ENCODE measurements at places on chromosomes 12 and 14.

GRCh38 chr12:13220838-13221237 is 24.3 kb downstream of the EMP1 start:
- DNase-seq = no peak

GRCh38 chr12:65779091-65779642 is 45.1 kb upstream of the HMGA2 start:
- DNase-seq = no peak

DNA sequence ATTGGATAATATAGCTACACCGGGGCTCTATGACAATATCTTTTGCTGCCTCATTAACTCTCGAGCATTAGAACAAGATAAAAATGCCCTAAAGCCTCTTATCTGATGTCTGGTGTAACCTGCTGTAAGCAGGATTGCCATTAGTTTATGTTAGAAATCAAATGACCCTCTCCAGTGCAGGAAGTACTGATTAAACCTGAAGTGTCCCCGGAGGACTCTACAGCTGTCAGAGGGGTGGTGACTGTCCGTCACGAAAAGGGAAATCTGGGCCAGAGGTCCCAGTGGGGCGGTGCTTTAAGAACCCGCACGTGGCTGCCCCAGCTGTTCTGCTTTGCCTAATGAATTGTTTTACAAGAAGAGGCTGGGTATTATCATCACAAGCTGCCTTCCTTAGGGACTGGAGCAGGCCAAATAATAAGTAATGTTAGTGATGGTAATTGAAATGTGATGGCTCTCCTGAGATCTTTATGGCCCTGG is 55.7 kb downstream of the LIN52 start:
- peak; percentile 97 for DNase-seq

GRCh38 chr14:58288106-58288792 is 10.1 kb upstream of the ARID4A start:
- DNase-seq = no peak

- DNase-seq = no peak
Measured at GRCh38 chr12:75650100-75650499, 138.7 kb upstream of the KRR1 start.

GRCh38 chr12:108842361-108842760 is 15.0 kb downstream of the SSH1 start:
- DNase-seq = no peak

GRCh38 chr12:125169870-125170269 is 104.6 kb downstream of the AACS start:
- no peak for DNase-seq

DNA sequence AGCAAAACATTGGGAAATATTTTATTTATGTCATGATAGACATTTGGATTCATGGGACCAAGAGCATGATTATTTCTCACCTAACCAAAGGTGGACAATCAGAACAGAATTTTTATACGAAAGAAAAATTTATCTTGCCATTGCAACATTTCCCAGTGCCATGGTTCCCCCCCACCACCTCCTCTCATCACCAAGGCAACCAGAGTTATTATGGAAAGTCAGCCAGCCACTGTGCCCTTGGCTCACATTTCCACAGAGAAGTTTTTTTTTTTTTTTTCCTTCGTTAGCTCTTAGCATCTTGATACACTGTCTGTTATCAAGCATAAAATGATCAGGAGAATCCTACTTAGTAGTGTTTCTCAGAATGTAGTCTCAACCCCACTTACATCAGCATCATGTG is 176.4 kb upstream of the TMTC1 start:
- no peak for DNase-seq

GRCh38 chr14:95359994-95360826 is 40.5 kb upstream of the CLMN start:
- DNase-seq = no peak

- DNase-seq = no peak
Measured at GRCh38 chr14:89350152-89350551, 66.9 kb downstream of the FOXN3 start.

GRCh38 chr12:52687497-52688385 is 7.5 kb upstream of the KRT1 start:
- peak; percentile 25 for DNase-seq

GRCh38 chr12:89827592-89827991 is 119.0 kb upstream of the ATP2B1 start:
- DNase-seq = peak; percentile 77

DNA sequence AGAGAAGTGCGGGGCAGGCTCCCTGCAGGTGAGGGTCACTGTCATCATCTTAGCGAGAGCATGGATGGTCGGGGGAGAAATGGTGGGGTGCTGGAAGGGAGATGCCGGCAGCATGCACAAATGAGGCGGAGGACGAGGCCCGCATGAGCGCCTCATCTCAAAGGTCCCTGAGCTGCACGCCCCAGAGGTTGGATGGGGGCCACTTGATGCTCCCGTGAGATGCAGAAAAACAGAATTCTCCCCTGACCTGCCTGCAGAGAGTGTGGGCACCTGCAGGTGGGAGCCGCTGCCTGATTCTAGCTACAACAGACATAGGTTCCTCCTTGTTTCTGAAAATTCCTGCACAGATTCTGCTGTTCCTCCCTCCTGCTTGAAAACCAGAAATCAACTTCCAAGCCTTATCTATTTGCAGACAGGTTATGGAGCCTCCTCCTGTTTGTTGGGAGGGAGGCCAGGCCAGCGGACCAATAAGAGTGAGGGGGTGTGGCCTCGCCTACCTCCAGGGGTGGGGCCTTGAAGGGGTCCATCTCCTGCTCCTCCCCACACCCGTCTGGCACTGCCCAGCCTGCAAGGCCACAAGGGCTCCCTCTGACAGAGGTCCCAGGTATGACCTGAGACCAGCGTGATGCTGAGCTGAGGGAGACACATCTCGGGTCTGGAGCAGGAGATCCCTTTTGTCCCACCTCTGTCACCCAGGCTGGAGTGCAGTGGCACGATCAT is 67.2 kb downstream of the KDM2B start:
- peak; percentile 65 for DNase-seq

- no peak for DNase-seq
Measured at GRCh38 chr12:9944391-9944790, 12.2 kb upstream of the CLEC2A start.

DNA sequence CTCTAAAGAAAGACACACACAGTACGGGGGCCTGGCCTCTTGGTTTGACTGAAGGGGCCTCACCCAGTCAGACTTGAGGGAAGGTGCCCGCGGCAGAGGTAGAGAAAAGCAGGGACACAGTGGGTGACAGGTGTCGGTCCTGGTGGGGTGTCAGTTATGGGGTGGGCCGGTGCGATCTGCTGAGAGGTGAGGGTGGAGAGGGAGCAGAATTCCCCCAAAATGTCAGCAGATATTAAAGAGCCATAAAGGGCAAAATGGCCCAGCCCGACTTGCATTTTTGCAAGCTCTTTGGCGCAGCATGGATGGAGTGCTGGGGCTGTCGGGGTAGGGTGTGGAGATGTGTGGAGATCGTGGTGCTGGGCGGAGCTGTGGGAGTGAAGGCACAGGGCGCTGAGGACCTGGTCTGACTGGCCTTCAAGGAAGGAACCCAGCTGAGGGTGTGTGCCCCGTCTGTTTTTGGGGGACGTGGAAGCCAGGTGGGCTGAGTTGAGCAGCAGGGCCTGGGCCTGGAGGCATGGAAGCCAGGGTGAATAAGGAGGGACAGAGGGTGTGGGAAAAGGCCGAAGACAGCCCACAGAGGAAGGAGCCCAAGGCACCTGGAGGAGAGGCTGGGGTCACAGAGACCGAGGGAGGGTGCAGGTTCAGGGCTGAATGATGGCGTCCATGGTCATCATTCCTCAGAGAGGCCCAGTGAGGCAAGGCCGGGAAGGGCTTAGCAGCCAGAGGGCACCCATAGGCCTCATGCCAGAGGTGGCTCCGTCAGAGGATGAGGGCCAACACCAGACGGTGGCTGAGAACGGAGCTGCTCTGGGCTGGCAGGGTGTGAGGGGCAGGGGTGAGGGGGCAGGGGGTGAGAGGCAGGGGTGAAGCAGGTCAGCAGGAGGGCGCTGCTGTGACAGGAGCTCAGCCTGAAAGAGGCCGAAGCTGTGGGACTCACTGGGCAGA is 48.2 kb upstream of the DYNC1H1 start:
- DNase-seq = no peak

DNA sequence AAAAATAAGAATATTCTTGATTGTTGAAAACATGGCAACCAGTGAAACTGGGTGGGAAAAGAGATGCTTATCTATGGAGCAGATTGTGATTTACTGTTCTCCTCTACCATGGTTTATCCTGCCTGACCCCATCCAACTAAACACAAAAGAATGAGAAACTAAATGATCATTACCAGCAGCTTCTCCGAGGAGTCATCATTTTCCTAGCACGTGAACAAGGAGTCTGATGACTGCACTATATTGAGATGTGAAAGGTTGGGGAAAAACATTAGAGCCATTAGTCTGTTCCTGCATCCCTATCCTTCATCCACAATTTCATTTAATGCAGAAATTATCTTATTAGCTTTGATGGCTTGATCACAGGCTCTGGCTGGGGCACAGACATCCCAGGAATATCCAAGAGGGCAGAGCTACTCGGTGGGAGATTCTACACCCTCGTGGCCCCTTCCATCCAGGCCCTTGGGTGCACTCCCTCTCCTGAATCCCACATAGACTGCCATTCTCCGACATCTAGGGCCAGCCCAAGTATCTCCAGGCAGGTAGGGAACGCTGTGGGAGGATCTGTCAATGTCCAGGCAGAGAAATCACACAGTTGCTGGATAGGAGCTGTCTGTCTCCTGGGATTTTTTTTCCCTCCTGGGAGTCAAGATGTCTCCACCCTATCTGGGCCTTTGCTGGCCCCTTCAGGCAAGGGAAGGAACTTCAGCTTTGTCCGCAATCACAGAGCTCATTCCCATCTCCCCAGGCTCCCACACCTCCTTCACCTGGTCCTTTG is 43.3 kb upstream of the DHRS4 start:
- DNase-seq = peak; percentile 75

DNA sequence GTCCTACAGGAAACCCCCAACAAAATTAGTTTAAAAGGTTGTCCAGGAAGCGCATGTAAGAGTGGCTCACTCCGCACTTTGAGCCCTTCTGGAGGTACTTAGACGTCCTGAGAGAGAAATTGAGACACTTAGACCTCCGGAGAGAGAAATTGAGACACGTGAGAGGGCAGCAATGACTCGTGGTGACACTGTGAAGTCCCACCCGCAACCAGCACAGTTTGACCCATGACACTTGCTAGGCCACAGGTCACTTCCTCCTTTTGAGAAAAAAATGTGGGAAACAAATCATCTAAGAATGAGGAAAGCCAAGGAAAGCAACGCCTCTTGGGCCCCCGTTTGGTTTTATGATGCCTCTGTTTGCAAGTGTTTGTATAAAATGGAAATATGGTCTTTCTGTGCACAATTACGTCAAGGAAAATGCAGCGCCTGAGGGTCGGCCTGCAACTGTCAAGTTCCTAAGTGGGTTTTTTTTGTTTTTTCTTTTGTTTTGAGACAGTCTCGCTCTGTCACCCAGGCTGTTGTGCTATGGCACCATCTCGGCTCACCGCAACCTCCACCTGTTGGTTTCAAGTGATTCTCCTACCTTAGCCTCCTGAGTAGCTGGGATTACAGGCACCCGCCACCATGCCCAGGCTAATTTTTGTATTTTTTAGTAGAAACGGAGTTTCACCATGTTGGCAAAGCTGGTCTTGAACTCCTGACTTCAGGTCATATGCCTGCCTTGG is 13.6 kb upstream of the CDCA4 start:
- DNase-seq = no peak

GRCh38 chr14:52219488-52220084 is 47.9 kb upstream of the PTGDR start:
- DNase-seq = no peak

- peak; percentile 94 for DNase-seq
Measured at GRCh38 chr12:107126796-107127481, 33.6 kb upstream of the CRY1 start.

- peak; percentile 22 for DNase-seq
Measured at GRCh38 chr12:42625611-42626010, 36.1 kb upstream of the PRICKLE1 start.

DNA sequence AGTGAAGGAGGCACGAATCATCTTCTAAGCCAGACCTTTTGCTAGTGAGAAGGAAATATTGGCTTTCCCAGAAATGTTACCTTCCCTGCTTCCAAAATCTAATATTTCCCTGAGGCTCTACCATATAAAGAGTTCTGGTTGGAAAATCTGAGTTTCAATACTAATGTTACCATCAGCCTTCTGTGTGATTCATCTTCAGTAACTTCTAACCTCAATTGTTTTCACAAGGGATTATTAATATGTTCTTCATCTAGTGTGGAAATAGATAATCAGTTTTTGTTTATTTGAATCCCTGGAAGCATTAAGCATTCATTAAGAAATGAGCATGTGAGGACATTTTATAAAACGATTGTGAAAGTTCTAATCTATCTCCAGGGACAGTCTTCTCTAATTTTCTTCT is 720.9 kb downstream of the AACS start:
- no peak for DNase-seq

DNA sequence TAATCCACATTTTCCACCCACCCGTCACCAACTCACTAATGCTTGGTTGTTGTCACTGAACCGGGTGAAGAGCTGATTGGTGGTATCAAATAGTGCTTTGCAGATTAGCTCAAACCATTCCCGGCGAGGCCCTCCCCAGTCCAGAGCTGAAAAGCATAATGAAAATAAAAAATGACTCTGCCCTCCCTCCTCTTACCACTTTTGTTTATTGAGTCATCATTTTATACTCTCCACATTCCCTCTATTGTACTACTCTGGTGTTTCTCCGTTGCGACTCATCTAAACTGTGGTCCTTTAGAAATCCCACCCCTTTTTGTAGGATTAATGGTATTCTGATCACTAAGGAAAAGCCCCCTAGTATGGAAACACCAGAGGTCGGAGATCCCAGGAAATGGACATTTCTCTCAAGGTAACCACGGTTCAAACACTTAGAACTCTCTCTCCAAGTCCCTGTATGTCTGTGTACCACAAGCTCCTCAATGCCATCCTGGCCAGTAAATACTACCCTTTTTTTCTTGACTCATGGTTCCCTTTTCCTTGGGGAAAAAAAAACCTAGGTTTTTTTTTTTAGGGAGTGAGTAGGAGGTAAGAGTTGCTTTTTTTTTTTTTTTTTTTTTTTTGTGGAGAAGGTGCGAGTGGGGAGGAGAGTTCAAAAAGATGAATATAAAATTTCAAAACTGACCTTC is 42.0 kb downstream of the AREL1 start:
- DNase-seq = no peak

DNA sequence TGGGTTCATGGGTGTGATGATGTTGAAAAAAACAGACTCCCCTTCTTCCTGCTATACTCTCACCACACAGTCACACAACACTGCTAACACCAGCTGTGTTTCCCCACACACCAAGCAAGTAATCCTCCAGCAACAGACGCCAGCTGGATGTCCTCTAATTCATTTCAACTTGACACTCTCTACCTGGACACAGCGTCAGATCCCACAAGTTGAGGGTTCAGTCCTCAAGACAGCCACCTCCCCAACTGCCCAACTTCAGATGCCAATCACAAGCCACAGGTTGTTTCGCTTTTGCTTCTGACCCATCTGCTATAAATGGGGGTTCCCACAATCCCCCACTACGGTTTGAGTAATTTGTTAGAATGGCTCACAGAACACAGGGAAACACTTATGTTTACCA is 49.3 kb downstream of the TMEM30B start:
- DNase-seq = peak; percentile 44

GRCh38 chr14:52596320-52596719 is 43.7 kb downstream of the GPR137C start:
- DNase-seq = peak; percentile 34

All from NCI-H69 (cell line).